ENCODE measurements at places on chromosomes 1 and 21.

- DNase-seq, result no peak
These were observed 136.1 kb downstream of the ADGRL2 start for GRCh38 chr1:81936853-81937252.

DNA sequence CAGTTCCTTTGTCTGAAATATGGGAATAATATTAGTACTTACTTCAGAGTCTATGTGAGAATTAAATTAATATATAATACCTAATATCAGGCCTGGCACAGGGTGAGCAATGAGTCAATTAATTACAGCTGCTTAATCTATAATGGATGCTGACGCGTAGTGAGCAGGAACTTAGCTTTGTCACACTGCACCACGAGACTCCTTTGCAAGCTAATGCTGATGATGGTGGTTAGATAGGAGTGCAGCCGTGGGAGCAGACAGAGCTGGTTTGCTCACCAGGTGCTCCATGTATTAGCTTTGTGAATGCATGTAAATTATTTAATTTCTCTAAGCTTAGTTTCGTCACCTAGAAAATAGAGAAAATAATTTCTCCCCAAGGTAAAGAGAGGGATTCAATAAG lies 35.1 kb downstream of the KCNJ15 start:
- DNase-seq, result no peak

DNA sequence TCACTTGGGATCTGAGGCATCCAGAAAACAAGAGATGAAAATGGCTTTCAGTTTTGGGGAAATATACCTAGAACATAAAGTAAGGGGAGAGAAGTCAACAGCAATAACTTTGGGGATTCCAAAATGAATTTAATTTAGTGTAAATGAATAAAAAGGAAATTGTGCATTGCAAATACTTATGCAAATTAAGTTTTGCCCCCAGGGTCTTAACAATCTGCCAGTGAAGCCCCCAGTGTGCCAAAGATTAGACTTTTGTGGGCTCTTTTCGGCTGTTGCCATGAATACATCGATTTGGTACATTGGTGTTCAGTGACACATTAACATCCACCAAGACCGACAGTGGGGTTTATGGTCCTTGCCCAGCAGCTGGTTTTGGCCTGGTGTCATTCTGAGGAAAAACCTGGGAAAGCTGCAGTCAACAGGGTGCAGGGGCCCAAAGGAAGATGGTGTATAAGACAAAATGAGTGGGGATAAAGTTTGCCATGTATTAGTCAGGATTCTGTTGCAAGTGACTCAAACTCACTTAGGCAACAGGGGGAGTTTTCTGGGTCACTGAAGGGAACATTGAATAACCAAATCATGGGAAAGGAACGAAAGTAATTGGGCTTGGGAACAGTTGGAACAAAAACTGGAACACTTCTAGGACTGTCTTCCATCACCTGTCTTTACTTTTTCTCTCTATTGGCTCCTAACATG lies 30.2 kb upstream of the IGSF3 start:
- no peak for DNase-seq

GRCh38 chr1:940107-941014 lies 16.6 kb downstream of the SAMD11 start:
- no peak for DNase-seq

- DNase-seq, result no peak
These were observed 33.6 kb upstream of the ZFP69B start for GRCh38 chr1:40416709-40417108.

DNA sequence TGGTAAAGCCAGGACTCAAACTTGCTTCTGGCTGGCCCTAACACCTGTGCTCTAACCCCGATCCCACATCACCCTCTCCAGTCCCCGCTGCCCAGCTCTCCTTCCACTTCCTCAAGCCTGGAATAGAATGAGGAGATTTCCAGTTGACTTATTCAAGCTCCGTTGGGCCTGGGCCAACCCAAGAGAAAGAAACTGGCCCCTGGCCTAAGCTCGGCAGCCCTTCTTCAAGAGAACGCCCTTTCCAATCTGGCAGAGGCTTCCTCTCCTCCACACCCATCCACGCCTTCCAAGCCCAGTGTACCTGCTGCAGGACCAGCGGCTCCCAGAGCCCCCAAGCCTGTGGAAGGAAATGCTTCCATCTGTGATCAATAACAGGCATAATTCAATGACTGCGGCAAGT lies 51.9 kb downstream of the LRRN2 start:
- DNase-seq, result no peak

GRCh38 chr1:15351310-15351709 lies 58.4 kb upstream of the EFHD2 start:
- no peak for DNase-seq

DNA sequence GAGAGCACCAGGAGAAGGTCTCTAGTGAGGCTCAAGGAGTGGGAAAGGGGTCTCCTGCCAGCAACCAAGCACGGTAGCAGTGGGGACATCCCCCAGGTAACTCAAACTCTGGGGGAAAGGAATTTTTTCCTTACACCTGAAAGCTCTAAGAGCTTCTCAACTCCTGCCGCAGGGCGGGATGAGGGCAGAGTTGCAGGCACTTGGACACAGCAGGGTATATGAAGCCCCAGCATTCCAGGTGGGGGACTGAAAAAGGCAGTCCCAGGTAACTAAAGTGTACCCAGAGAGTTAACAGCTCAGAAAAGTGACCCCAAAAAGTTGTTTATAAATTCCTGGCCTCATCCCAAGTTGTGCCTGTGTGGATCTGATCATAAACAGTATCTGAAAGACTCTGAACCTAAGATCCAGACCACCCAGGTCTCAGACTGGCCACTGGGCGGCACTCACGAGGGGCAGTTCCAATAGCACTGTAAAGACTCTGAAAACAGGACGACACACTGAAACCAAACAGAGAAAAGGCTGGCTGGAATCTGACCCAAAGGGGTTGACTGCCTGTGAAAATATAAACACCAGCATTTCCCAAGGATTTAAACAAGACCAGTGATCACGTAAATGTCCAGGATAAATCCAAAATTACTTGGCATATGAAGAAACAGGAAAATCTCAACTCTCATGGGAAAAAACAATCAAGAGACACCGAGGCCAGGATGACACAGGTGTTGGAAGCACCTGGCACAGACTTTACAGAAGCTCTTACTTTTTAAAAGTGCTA lies 47.5 kb downstream of the HSF2BP start:
- DNase-seq, result no peak

DNA sequence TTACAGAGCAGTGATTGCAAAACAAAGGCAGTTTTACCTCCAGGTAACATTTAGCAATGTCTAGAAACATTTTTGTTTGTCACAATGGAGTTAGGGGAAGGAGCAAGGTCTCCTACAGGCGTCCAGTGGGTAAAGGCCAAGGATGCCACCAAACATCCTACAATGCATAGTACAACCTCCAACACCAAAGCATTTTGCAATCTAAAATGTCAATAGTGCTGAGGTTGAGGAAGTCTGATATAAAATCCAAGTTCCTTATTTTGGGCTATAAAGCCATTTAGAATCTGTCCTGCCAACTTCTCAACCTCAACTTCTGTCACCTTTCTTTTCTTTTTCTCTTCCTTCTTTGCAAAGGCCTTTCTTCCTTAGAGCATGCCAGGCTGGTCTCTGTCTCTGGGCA lies 111.2 kb downstream of the FASLG start:
- DNase-seq, result no peak

DNA sequence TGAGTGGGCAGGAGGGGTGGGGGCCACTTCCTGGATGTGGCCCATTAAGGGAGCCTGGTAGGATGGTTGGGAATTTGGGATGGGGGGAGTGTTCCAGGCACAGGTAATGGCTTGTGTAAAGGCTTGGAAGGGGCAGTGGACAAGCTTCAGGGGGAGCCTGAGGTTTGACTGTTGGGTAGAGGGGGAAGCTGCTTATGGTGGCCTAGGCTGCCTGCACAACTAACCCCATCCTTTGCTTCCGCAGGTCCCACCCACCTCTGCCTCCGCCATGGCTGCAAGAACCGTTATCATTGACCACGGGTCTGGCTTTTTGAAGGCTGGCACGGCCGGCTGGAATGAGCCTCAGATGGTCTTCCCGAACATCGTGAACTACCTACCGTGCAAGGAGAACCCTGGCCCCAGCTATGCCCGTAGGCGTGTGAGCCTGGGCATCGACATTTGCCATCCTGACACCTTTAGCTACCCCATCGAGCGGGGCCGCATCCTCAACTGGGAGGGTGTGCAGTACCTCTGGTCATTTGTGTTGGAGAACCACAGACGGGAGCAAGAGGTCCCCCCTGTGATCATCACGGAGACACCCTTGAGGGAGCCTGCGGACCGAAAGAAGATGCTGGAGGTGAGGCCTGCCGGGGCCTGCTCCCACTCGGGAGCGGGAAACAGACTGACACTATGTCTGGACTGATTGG lies 67.8 kb downstream of the ACTL8 start:
- no peak for DNase-seq

- no peak for DNase-seq
These were observed at the start of gene SIM2 for GRCh38 chr21:36698981-36699545. Gene SIM2, plus strand, starts transcription at chr21:36699115. Its CDS starts 632 bp downstream, at chr21:36699747.

- no peak for DNase-seq
These were observed 192.5 kb downstream of the ZZZ3 start for GRCh38 chr1:77489910-77490309.

GRCh38 chr21:35154788-35155187 lies 105.7 kb upstream of the RUNX1 start:
- no peak for DNase-seq

DNA sequence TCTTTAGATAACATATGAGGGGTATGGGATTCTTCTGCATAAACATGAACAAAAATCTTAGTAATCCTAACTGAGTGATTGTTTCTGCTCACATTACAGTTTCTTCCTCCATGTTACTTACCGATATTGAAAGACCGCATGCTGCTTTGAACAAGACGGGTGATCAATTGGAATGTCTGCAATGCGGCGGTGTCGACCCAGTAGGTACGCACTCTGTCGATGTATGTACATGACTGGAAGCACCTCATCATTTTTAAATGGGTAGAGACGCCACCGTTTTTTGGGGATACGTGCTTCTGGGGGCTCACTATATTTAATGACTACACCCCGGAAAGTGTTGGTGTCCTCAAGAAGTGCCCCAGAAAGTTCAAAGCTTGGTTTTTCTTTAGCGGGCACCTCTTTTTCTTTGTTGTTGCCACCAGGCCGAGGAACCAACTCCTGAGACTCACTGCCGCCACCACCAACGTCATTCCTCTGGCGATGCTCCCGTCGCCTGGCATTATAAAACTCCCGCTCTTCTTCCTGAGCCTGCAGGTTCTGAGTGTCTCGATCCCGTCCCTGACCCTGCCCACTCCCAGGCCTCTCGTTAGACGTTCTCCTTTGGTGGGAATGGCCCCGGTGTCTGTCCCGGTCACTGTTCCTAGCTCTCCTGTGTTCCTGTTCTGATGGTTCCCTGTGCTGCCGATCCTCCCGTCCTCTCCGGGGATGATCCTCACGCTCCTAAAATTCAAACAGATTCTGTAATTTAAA lies 13.9 kb downstream of the SNIP1 start:
- no peak for DNase-seq

DNA sequence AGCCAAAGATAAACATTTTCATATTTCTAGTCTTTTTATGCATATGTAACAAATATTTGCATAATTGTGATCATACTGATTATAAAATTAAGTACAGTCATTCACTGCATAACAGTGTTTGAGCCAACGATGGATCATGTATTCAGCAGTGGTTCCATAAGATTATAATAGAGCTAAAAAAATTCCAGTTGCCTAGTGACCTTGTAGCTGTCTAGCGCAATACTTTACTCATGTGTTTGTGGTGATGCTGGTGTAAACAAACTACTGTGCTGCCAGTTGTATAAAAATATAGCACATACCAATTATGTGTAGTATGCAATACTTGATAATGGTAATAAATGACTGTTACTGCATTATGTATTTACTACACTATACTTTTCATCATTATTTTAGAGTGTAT lies 2.1 kb upstream of the S100A10 start:
- DNase-seq, result no peak

GRCh38 chr1:170592591-170593111 lies 60.7 kb downstream of the GORAB start:
- no peak for DNase-seq

GRCh38 chr21:46115441-46116188 lies 17.7 kb downstream of the COL6A2 start:
- no peak for DNase-seq

DNA sequence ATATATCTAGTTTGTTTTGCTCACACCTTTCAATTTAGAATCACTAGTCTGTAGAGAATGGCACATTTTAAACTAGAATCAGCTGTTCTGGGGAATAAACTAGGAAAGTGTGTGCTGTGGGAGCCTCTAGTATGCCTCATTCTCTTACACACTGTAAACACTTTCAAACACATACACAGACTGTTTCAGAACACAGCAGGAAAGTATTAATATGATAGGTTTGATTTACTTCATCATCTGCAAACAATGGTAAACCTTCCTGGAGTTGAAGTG lies 67.1 kb upstream of the ABCG1 start:
- no peak for DNase-seq

GRCh38 chr1:171372418-171373084 lies 58.6 kb downstream of the FMO4 start:
- no peak for DNase-seq

DNA sequence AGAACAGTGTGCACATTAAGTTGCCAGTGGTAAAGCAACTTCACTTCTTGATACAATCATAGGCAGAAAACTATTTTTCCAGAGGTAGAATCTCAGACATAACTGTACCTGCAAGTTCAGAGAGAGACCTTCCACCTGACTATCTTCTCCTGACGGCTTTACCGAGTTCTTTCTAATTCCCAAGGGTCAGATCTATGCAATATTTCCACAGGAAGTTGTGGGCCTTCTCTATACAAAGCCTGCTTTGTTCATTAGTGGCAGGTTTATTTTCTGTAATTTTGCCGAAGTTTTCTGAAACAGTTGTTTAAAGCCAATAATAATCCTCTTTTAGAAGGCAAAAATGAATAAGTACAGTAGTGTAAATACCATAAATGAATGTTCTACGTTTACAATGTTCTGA lies 58.2 kb upstream of the RCC1 start:
- DNase-seq, result no peak

DNA sequence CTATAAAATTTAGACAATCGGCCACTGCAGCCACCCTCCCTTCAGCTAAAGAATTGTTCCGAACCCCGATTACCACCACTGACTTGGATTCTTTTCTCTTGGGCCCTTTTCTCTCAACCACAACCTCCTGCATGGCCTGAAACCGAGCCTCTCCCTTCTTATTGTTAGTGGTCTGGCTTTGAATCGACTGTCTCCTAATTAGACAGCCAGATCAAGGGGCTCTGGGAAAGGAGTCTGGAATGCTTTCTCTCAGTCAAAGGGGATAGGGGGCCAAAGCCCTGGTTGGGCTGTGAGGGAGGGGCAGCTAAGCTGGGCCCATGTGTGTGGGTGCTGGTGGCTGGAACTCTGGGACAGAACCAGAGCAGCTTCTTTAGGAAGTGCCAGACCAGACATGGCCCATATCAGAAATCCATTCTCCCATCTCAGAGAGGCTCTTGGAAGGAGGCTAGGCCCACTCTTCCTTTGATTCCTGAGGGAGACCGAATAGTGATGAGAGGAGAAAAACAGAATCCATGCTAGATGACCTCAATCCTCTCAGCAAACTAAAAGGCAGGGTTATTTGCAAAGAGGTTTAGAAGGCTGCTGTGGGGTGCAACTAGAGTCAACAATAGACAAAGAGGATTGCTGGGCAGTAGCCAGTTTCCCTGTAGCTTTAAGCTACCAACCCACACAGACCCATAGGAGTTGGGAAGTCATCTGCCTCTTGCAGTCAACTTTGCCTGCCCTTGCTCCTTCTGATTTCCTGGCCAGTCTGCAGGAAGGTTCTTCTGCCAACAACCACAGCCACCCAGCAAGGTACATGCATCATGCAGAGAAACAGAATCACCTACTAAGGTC lies 117.6 kb downstream of the AK5 start:
- no peak for DNase-seq
